ENCODE measurements at places on chromosomes 5 and 9.

- peak; percentile 60 for DNase-seq
Observed at GRCh38 chr5:139446956-139447779, 7.8 kb upstream of the DNAJC18 start.

GRCh38 chr5:170643591-170643990 is 139.8 kb downstream of the KCNIP1 start:
- peak; percentile 35 for DNase-seq

DNA sequence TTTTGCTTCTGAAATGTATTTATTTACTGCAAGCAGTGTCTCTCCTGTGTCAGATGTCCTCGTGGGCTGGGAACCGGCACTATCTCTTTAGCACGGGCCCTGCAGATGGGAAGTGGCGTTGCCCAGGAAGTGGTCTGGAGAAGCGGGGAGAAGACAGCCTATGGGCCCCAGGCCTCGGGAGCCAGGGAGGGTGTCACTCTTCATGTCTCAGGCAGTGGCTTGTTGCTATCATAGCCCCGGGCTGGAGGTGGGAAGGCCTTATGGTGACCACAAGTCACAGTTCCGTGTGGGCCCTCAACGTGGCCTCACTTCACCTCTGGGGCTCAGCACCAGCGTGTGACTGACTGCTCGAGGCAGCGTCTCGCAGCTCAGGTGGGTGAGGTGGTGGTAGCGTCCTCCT is 41.4 kb downstream of the SYK start:
- DNase-seq, result no peak

- DNase-seq, result no peak
Observed at GRCh38 chr5:168041583-168041982, 249.9 kb upstream of the WWC1 start.

DNA sequence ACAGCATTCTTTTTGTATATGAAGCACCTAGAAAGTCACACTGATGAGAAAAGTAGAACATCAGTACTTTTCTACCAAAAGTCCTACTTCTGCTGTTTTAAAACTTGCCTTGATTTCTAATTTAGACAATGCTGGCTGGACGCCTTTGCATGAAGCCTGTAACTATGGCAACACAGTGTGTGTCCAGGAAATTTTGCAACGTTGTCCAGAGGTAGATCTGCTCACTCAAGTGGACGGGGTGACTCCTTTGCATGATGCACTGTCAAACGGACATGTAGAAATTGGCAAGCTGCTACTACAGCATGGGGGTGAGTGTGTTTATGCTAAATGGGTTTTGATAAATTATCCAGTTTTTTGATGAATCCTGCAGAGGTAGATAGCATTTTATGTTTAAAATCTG is 73.5 kb downstream of the SLF1 start:
- no peak for DNase-seq

- DNase-seq, result peak; percentile 53
Observed at GRCh38 chr5:1737790-1738405, 61.7 kb downstream of the MRPL36 start.

GRCh38 chr5:103901885-103902284 is 339.3 kb upstream of the NUDT12 start:
- no peak for DNase-seq

GRCh38 chr9:83144492-83144891 is 81.5 kb upstream of the RASEF start:
- no peak for DNase-seq

DNA sequence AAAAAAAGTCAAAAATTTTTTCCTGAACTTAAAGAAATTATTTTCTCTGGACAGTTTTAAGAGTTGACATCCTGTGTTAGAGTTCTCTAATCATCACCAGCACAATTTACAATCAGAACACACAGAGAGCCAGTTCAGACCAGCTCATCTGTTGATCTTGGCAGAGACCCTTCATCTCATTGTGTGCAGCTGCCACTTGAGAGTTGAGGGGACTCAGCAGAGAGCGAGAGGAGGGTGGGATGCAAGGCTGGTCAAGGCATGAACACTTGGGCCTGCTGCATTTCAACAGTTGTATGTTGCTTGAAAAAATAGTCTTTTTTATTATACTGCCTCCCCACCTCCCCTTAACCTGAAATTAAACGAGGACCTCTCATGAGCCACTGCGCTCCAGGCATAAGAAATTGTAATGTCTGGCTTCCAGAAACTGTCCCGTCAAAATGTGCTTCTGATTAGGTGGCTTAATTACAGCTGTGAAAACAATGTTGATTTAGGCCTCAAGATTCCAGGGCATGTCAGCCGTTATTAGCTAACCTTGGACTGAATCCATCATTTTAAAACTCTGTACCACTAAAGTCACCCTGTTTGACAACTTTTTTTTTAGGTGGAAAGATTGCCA is 383.6 kb downstream of the CCDC171 start:
- DNase-seq, result no peak

DNA sequence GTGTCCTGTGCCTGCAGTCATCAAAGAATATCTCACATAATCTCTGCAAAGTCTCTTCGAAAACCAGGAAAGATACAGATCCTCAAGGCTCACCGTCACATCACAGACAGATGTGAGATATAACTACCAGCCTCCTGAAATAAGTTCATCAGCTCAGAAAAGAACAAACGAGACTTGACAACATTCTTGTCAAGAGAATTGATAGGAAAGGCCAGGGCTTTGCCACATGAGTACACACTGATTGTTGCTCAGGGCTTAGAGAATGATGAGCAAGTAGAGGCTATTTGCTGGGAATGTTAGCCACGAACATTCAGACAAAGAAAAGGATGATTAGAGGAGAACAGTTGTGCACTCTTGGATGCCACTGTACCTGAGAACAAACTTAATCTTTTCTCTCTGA is 535.1 kb downstream of the ELAVL2 start:
- DNase-seq, result no peak

GRCh38 chr5:41748631-41749030 is 121.6 kb downstream of the OXCT1 start:
- peak; percentile 54 for DNase-seq

DNA sequence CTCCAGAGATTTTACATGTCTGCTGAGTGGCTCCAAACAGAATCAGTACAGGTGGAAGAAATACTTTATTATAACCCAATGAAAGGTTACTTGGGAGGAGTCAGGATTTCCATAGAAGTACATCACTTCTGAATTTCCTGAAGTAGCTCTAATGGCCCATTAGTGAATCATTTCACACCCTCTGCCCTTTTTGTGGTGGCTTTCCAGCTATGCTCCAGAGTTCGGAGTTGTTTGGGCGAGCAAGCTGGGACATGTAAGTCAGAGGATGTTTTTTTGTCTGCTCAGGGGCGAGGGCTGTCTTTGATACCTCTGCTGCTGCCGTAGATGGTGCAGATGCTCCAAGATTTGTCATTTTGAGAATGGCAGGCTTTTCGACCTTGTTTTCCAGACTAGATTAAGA is 226.1 kb downstream of the GOLPH3 start:
- DNase-seq, result no peak

DNA sequence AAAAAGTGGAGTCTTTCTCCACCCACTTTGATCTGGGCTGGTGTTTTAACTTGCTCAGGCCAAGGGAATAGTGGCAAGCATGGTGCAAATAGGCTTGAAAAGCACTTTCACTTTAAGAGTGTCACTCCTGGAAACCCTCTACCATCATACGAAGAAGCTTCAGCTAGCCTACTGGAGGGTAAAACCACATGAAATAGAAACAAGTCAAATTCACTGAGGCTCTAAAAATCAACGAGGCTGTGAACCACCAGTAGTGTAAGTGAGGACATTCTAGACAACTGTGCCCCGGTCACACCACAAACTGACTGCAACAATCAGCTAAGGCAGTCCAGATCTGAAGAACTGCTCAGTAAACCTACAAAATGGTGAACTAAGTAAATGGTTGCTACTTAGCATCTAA is 2366.3 kb upstream of the C9orf72 start:
- no peak for DNase-seq

DNA sequence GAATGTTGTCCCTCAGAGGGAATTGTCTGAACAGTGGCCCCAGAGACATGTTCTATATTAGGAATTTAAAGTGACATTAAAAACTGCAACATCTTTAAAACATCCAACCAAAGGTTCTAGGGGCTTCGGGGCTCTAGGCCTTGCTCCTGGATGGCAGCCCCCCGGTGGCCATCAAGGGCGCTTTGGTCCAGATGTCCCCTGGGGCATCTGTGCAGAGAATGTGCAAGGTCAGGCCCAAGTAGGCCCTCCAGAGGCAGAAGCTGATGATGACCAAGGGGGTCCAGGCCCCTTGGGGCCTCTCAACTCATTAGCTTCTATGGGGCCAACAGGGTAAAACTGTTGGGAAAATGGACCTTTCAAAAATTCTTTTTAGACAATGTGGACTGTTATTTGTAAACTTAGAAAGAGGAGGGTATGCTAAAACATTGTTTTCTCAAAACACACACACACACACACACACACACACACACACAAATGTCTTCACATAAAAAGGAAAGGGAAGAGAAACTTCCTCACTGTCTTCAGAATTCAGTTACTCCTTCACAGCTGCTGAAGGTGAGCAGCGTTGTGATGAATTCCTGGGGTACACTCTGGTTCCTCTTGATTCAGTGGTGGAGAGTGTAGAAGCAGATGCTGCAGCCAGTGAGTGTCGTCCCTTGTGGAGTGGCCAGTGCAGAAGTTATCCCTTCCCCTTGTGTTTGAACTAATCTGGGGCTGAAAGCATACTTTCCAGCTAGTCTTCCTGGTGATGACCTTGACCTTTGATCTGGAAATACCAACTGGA is 125.2 kb downstream of the WDR41 start:
- no peak for DNase-seq

DNA sequence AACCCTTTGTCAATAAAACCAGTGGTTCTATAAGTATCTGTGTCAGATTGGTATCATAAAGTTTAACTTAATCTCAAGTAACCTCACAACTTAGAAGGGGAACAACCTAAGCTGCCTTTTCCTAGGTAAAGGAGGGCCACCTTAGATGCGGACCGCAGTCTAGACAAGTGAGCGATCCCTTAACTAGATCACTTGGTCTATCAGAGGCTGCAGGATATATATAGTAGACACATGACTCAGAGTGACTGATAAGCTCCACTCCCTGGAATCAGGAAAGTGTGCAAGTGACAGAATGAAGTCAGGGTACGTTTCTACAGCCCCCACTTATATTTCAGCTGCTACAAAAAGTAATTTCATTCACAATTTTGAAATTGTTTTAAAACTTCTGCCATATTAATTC is 7.4 kb downstream of the REEP5 start:
- DNase-seq, result no peak

GRCh38 chr9:89853161-89853560 is 248.3 kb downstream of the GADD45G start:
- no peak for DNase-seq

DNA sequence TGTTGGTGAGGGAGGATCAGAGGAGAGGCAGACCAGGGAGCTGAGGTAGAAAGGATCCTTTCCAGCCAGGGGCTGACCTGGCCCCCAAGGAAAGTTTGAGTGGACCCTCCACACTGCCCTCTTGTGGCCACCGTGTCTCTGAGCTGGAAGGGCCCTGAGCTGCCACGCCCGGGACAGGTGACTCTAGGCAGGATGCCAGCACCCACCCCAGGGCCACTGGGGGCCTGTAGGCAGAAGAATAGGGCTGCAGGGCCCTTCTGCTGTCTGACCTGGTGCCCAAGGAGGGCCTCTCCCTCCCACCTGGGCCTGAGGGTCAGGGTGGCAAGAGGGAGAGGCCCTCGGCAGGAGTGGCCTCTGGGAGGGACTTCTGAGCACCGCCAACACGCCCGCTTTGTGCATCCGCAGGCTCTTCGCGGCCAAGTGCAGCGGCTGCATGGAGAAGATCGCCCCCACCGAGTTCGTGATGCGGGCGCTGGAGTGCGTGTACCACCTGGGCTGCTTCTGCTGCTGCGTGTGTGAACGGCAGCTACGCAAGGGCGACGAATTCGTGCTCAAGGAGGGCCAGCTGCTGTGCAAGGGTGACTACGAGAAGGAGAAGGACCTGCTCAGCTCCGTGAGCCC is 76.8 kb downstream of the LMX1B start:
- DNase-seq, result peak; percentile 76

- no peak for DNase-seq
Observed at GRCh38 chr5:30104872-30105596, 1088.5 kb upstream of the CDH6 start.

All from activated naive CD4-positive, alpha-beta T cell treated with anti-CD3 and anti-CD28 coated beads, Interleukin-2, amount 50 U/mL, for 72 hours (primary cell).